ENCODE measurements at places on chromosomes 6 and 20.

DNA sequence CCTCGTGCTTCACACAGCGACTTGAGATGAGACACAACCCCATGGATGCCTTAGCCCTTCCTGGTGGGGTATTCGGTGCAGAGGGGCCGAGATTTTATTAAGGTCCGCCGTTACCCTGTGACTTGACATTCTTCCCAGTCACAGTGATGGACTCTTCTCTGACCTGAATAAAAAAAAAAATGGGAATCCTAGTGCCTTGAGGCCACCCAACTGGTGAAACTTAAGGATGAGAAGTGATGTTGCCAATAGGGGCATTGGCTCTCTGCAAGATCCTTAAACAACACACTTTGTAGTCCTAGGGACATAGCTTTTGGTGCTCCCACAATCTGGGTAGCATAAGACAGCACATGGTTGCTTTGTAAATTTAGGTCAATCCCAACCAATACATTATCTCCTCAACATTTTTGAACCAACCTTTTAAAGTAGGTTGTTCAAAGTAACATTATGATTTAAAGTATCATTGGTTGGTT is 814 bp upstream of the ADNP start:
- DNase-seq = no peak

- no peak for DNase-seq
Measured at GRCh38 chr6:2140438-2141128, 104.8 kb downstream of the GMDS start.

DNA sequence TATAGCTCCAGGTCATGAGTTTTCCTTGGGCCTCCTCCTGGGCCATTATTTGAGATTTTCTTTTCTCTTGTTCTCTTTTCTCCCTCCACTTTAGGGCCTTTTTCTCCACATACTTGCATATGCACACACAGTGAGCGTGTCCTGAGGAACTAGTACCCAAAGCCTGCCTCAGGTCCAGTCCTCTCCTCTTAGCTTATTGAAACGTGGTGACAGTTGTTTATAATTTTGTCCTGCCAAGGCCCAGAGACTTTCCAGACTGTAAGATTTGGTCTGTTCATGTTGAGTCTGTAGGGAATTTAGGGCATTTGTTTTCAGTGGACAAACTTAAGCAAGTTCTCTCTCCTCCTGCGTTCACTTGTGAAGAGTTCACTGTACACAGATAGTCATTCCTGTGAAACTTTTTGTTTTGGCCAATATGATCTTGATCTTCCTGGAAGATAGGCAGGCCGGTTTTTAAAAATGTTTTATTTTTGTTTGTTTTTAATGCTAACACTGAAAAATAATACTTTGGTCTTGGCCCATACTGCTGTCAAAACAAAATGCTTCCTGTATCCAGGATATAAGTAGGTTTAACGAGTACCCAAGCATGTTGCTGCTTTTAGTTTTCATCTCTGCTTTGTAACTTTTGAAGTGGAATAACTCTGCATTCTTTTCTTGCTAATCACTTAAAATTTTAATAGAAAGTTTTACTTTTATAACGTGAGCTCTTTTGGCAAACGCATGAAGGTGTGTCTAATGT is 20.7 kb downstream of the LRRC1 start:
- DNase-seq = no peak

- DNase-seq = no peak
Measured at GRCh38 chr6:126539022-126539421, 199.1 kb downstream of the CENPW start.

DNA sequence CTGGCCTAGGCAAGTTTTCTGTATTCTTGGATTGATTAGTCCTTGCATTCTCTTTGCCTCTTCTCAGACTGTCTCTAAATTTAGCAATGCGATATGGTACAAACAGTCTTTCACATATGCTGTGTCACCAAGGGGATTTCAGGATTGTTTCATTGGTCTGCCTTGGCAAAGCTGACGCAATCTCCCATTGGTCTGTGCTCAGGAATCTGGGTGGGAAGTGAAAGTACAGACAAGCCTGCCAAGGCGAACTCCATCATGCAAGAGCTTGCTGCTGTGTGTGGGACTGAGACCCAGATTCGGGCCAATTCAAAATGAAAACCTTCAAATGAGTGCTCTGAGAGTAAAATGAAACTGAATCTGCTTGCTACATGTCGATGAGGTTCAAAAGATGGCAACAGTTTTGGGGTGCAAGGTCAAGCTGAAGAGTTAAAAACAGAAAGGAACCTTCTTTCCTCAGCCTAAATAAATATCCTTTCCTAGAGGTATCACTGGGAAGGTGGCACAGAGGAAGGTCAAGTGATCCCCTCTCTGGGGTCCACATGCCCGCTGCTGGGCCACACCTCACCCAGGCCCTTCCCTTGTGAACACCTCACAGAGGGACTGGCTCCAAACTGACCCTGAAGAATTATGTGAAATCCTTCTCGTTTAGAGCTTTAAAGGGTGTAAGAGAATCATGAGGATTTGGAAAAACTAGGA is 198.8 kb upstream of the PREP start:
- DNase-seq = peak; percentile 45

DNA sequence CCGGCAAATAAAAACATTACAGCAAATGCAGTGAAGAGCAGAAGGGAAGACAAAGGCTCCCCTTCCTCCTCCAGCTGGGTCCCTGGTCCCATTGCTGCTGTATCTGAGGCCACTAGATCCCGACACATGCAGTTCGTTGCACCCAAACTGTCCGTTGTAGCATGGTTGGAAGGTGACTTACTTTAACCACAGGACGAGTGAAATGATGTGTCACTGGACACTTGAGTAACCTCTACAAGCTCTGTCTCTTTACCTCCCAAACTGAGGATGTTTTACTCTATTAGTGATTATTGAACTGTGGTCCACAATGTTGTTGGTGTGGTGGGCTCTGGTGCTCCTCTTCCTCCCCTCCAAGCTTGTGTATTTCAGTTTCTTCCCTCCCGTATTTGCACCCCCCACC is 46.2 kb upstream of the ARMH2 start:
- no peak for DNase-seq
